ENCODE measurements at places on chromosomes 5 and 9.

DNA sequence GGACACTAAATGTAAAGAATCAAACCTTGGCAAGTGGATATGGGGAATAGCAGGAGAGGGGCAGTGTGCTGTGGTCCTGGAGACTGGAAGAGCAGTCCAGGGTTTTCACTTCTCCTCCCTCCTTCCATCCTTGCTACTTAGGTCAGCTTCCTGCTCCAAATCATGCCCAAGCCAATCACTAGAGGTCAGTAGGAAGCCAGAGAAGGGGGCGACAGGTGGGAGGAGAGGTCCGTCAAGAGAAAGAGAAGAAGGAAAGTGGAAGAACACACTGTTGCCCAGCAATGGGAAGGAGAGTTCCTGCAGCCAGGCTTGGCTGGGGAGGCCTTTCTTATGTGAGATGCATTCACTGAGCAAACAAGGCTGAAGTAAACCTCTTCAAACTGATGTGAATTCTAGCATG, 289.6 kb downstream of the DTWD2 start:
- DNase-seq = no peak

DNA sequence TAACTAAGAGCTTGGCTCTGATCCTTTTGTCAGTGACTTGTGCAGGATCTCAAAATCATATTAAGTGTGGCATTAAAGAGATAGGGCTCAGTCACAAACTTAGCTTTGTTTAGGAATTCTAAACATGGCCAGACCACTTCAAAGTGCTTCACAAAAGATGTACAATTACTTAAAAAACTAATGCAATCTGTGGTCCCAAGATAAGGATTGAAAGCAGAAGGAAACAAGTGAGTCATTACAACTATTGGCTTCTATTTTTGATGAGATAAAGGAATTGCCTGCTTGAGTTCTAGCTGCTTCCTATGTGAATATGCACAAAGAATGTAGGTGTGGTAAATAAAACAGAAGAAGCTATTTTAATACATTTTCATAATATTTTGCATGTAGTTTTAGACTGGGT, 44.9 kb upstream of the SLC12A2 start:
- no peak for DNase-seq

DNA sequence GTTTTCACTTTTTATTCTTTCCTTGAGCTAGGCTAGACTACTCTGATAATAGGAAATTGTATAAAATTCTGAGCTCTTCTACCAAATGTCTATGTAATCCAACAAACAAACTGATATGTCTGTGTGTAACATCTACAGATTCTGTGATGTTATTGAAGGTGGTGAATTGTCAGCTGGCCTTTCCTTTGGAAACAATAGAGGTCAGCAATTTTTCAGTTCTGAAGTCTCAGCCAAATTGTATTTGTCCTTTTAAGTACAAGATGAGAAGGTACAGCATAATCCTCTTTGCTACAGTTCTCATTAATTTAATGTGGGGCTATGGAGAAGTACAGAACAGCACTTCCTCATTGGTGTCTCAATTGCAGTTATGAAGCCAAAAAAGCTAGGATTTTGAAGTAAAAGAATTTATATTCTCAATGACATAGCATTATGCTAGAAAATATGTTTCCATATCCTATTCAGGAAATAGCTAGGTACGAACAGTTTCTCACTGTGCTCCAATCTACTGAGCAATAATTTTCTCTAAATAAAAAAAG, 198.0 kb downstream of the HINT1 start:
- DNase-seq = no peak

GRCh38 chr5:175736652-175737051, 78.8 kb downstream of the HRH2 start:
- DNase-seq = no peak

DNA sequence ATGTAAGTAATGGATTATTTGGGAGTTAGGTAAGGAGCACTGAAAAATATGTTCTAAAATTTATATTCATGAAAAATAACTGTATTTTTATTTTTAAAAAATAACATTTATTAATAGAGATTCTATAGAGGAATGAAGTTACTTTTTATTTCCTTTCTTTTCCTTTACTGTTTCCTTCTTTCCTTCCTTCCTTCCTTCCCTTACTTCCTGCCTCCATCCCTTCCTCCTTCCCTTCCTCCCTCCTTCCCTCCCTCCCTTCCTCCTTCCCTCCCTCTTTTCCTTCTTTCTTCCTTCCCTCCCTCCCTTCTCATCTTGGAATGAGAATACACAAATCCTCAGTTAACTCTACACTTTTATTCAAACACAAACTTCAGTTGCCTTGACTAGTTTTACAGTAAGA, 560.1 kb downstream of the RAB3C start:
- DNase-seq = no peak

DNA sequence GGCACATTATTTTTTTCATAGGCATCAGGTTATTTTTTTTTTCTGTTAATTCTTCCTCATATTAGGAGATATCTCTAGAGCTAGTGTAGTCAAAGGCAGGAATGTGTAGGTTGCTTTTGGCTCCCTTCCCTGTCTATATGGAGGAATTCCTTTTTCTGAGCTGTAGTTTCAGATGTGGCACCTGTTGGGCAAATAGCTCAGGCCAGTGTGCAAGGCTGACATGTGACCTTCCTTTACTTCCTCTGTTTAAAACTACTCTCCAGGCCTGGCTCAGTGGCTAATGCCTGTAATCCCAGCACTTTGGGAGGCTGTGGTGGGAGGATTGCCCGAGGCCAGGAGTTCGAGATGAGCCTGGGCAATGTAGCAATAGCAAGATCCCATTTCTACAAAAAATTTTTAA, 40.5 kb upstream of the KIAA1958 start:
- no peak for DNase-seq

GRCh38 chr5:149561848-149562247, 10.6 kb upstream of the CSNK1A1 start:
- no peak for DNase-seq

DNA sequence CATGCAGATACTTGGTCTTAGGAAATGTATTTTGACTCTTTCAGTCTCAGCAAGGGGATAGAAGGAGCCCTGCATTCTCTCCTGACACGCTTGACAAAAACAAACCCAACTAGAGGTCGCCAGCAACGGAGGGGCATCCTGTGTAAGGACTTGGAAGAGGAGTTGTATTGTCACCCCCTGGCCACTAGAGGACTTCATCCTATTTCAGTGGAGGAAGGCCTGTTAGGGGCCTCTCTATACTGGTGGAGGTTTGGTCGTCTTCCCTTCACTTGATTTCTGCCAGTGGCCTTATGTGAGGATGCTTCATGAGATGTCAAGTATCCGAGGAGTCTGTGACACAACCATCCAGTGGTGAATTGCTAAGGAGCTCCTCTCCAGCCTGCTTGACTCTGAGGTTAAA, 122.8 kb upstream of the STC2 start:
- DNase-seq = no peak

DNA sequence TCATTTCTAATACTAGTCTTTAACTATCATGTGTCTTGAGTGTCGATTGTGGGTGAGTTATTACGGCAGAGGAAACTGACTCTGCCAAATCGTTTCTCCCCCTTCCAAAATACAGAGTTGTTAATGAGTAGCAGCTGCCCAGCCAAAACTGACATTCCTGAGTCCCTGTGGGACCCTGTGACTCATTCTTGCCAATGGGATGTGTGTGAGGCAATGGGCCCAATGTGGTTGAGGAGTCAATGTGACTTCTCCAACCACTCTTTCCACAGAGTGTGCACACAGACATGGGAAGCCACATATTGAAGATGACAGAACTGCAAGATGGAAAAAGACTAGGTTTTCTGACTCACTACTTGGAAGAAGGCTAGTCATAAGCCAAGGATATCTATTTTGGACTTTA, 434.7 kb downstream of the DTWD2 start:
- DNase-seq = no peak

DNA sequence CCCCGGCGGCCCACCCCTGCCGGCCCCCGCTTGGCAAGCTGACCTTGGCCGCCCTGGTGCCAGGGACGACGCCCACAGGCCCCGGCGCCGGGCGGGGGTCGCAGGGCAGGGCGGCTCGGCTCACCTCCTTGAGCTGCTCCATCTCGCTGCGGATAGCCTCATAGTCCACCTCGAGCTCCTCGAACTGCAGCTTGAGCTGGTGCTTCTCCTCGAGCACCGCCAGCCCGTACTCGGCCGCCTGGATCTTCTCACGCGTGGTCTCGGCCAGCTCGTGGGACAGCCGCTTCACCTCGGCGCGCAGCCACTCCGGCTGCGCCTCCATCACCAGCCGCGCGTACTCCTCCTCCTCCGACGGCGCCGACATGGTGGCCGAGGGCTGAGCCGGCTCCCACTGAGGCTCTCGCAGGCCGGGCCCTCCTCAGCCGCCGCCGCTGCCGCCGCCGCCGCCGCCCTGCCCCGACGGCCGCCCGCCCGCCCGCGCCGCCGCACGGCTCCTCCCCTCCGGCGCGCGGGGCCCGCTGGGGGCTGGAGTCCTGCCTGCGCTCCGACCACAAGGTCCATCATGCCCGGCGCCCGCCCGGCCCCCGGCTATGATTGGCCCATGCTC, at the start of gene BICD2:
Gene BICD2 (minus strand): TSS at position 453 of the 607 bp plus-strand sequence. CDS start 89 bp downstream, at position 364.
- DNase-seq = no peak

DNA sequence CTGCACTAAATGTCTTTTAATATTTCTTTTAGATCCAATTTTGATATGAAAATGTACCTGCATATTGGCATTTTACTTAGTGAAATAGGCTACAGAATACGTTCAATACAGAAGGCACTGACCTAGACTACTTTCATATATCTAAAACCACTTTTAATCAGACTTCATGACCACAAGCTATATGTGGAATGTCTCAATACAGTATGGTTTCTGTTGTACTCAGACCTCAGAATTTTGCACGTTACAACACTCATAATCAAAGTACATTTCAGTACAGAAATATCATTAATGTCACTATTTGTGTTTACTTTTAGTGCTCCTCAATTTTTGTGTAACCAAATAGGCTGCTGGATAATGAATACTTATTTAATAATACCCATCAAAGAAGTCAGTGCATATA, 74.8 kb downstream of the MEF2C start:
- DNase-seq = no peak

- DNase-seq = peak; percentile 78
Observed at GRCh38 chr5:160199410-160199911, 29.8 kb upstream of the FABP6 start.

DNA sequence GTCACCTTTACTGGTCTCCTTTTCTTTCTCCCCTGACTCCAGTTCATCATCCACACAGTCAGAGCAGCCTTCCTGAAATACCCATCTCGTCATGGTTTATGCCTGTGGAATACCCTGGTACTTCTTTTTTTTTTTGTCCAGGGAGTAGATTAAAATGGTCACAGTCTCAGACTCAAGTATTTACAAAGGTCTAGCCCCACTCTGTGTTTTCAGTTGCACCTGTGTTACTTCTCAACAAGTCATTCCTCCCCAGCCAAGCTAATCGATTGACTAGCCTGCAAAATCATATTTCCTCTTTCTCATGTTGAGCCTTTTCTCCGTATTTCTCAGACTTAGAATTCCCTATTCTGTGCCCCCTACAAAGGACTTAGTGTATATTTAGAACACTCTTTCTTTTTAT, 155.2 kb upstream of the KCNN2 start:
- no peak for DNase-seq

DNA sequence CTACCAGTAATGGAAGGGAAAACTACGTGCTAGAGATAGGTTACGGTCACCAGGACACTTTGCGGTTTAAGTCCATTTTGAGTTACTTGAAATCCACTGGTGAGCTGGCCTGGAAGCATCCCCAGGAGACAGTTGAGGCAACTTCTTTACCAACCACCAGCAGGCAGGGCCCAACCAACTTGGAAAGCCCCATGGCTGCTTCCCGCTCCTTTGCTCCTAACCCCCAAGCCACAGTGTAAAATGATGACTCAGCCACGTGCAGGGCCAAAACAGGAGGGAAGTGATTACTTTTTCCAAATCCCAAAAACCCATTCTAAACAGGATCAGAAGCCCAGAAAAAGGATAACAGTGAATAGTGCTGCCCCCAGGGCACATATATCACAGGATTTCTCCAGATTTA, 87.4 kb downstream of the PAX5 start:
- peak; percentile 9 for DNase-seq

GRCh38 chr5:173653822-173654523, 37.5 kb upstream of the BOD1 start:
- DNase-seq = no peak

DNA sequence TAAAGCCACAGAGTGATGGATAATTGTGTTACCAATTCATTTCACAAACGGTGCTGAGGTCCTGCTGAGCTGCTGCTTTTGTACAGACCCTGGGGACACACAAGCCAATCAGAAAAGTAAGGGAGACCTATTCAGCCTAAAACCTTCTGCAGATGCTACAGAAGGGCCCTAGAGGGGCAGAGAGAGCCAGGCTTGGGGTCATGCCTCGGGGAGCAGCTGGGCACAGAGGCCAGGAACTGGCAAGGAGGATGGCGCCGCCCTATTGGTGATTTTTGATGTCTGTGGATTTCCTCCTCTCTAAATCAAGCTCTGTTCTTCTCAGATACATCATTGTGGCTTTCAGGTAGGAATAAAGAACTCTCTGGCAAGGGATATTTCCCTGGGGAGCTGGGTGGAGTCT, 181.9 kb downstream of the ZNF462 start:
- no peak for DNase-seq

GRCh38 chr9:77316058-77316457, 138.7 kb downstream of the VPS13A start:
- no peak for DNase-seq

GRCh38 chr9:131709771-131710431, 30.0 kb downstream of the RAPGEF1 start:
- no peak for DNase-seq

- no peak for DNase-seq
Observed at GRCh38 chr5:155008669-155009068, 4.9 kb upstream of the KIF4B start.

All from activated B cell treated with CpG ODN at 0.5 μM for 24 hours (primary cell).